ENCODE measurements at places on chromosomes 11 and 22. TPM values are rescaled to one million over a fixed set of nuclear protein-coding genes. Genes with fewer than 3 reads are reported as not detected.

The SCGB2A2 gene
- not detected for polyA plus RNA-seq

The FOLH1 gene
- not detected for polyA plus RNA-seq

The GSTT4 gene
- not detected for polyA plus RNA-seq

The HEPHL1 gene
- polyA plus RNA-seq = not detected

The ACR gene
- not detected for polyA plus RNA-seq

The POU2AF2 gene
- not detected for polyA plus RNA-seq

The NRIP3 gene
- polyA plus RNA-seq = 0.10 TPM

The RIN1 gene
- polyA plus RNA-seq = 2.3 TPM

The MPZL2 gene
- polyA plus RNA-seq = 0.36 TPM

The MYO7A gene
- polyA plus RNA-seq = 0.06 TPM

The DRD2 gene
- polyA plus RNA-seq = not detected

The MS4A6E gene
- not detected for polyA plus RNA-seq

The MYO18B gene
- polyA plus RNA-seq = 0.06 TPM
